ENCODE measurements at places on chromosomes 1 and 21.

DNA sequence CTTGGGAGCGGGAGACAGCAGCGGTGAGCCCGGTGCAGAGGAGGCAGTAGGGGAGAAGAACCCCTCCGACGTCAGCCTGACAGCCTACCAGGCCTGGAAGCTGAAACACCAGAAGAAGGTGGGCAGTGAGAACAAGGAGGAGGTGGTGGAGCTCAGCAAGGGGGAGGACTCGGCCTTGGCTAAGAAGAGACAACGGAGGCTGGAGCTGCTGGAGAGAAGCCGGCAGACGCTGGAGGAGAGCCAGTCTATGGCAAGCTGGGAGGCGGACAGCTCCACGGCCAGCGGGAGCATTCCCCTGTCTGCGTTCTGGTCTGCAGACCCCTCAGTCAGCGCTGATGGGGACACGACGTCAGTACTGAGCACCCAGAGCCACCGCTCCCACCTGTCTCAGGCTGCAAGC is 32.9 kb downstream of the STYXL2 start:
- DNase-seq = no peak

DNA sequence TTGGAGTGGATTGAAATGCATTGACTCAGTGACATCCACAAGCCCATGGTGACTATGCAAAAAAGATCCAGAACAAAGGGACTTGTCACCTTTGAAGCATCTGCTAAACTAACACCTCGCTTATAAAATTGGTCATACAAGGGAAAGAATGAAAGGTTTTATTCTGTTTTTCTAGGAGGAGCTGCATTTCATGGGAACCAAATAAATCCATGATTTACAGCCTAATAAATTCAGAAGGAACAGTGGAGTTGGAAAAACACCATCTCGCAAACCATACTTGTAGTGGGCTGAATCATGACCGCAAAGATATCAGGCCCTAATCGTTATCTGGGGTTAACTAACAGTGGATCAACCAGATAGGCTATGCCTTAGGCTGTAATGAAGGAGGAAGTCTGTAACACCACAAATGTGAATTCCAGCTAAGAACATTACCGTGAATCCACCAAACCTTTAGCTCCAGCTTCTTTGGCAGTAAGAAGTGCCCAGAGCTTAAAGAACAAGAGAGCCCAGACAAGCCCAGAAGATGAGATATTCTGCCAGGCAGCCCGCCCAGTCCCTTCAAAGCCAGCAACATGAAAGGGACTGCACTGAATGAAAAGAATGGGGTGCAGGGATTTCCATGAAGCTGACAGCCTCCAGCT is 27.4 kb downstream of the RSPH1 start:
- no peak for DNase-seq

- no peak for DNase-seq
Measured at GRCh38 chr1:229105822-229106525, 164.9 kb upstream of the RAB4A start.

- DNase-seq = no peak
Measured at GRCh38 chr1:85319931-85320330, 43.5 kb upstream of the BCL10 start.

DNA sequence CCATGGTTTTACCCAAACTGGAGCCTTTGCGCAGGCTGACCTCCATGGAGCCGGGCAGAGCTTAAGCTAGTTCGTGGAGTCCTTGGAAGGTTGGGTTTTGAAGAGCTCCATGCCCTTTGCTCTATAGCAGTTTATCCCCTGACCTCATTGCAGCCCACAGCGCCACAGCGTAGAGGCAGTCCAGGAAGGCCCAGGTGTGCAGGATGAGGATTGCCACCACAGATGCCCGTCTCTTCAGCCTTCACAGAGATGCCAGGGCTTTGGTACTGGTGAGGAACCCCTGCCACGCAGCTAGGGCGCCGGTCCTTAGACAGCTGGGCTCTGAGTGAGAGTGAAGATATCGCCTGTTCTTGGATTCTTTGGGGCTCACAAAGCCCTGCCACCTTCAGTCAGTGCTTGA is 138.6 kb downstream of the PEX14 start:
- no peak for DNase-seq

DNA sequence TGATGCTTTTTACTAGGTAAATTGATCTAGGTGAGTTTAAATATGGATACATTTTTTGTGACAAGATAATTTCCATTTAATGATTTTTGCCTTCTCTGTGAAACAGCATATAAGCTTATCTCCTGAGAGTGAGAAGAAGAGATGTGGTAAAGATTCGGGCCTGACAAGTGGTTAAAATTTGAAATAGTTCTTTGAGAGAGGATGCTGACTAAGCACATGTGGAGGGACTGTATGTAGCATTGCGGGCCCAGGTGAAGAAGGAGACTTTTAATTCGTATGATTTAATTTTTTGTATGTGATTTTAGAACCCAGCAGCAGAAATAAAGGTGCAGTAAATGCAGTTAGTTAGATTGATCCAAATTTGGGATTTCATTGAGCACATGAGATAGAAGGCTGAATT is 51.9 kb downstream of the RPRD2 start:
- no peak for DNase-seq

GRCh38 chr1:218948446-218948845 is 225.2 kb upstream of the LYPLAL1 start:
- no peak for DNase-seq

GRCh38 chr1:32881291-32881690 is 5.0 kb upstream of the HPCA start:
- DNase-seq = no peak

DNA sequence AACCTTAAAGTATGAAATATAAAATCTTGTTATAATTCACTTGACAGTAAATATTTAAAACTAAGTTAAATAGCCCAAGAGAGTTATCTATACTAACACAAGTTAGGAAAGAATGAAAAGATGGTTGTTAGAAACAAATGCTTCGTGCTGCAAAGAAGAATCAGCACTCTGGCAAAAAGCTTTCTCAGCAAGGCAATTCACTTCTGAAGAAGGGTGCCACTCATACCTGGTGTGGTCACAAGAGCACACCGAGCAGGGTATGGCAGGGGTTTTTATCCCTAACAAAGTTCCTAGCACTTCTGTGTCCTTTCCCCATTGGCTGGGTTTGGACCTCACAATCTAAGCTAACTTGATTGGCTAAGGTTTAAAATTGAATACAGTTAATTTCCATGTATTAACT is 121.0 kb downstream of the MAGI3 start:
- no peak for DNase-seq

- no peak for DNase-seq
Measured at GRCh38 chr1:63321785-63322113, 618 bp upstream of the FOXD3 start.

DNA sequence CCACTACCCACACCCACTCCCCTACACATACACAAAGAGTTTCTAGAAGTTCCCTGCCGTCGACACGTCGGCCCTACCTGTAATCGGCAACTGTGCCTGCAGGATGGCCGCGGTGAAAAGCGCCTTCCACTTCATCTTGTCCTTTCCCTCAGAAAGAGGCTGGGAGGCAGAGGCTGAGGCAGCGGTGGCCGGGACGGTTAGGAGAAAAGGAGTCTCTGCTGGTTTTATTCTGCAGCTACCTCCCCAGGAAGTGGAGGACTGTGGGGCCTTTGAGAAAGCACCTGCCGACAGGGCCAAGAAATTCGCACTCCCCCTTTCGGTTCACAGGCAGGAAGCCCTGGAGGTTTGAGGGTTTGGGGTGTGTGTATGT is at the start of gene CD247:
CD247 (minus strand) TSS at position 199 of the 370 bp plus-strand sequence; CDS start at position 135, 64 bp downstream.
- no peak for DNase-seq

DNA sequence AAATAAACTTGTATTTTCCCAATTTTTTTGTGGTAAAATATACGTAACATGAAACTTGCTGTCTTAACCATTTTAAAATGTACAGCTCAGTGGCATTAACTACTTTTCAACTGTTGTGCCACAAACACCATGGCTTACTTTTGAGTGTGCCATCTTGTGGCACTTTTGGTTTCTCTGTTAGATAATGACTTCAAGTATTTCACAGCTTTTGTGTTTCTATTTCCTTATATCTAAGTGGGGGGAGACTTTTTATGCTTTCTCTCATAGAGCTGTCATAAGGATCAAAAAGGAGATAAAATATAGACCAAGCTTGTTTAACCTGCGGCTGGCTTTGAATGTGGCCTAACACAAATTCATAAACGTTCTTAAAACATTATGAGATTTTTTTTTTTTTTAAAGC is 44.3 kb downstream of the CDC14A start:
- DNase-seq = no peak

DNA sequence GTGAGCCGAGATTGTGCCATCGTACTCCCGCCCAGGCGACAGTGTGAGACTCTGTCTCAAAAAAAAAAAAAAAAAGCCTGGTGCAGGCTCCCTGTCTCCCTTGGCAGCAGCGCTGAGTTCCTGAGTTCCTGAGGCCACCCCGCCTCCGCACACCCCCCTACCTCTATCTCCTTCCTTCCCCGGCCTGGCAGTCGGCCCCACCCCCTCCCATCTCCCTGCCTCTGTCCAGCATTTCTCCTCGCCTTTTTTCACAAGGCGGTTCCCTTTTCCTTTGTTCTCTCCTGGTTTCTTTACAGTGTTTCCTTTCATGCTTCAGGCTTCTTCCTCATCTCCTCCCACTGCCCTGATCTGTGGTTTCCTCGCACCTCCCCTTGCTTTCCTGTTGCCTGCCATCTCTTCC is 2.7 kb downstream of the RORC start:
- no peak for DNase-seq

- DNase-seq = no peak
Measured at GRCh38 chr1:244904119-244904518, 39.8 kb upstream of the HNRNPU start.

- DNase-seq = no peak
Measured at GRCh38 chr1:61518670-61519400, 206.1 kb downstream of the TM2D1 start.

- DNase-seq = no peak
Measured at GRCh38 chr21:45160198-45160597, 85.8 kb downstream of the ADARB1 start.

GRCh38 chr1:185237661-185238060 is 79.4 kb downstream of the IVNS1ABP start:
- no peak for DNase-seq

- DNase-seq = no peak
Measured at GRCh38 chr1:233293556-233294446, 1.7 kb downstream of the PCNX2 start.

DNA sequence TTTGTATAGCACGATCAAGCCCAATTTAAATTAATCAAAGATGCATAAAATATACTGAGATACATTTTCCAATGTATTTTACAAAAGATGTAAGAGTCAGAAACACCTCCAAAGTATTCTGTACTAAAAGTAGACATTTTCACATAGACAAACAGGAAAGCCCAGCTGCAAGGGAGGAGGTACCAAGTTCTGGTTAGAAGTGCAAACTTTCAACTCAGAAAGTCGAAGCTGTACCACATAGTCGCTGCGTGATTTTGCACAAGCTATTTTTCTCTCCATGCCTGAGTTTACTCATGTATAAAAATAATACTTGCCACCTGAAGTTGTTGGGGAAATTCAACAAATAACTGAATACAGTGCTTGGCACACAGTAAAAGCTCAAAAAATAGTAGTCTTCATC is 5.6 kb upstream of the HNRNPU start:
- DNase-seq = no peak

DNA sequence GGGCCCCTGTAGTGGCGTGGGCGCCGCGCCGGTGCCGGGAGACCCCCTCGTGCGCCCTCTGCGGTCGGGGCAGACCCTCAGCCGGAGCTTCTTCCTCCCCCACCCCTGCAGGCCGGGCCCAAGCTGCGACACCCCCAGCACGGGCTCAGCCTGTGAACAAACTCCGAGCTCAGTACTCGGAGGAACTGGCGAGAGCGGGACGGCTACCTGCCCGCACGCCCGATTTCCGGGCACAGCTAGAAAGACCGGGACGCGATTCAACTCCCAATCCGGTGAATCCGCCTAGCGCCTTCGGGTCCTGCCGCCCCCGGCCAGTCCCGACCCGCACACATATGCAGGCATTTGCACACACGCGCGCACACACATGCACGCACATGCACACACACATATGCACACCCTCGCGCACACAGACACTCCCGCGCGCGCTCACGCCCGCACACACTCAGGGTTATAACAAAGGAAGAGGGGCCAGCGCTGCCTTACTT is 580 bp upstream of the BLACAT1 start:
- DNase-seq = no peak

- DNase-seq = no peak
Measured at GRCh38 chr1:238491265-238491664, 600.5 kb upstream of the ZP4 start.

- DNase-seq = no peak
Measured at GRCh38 chr1:17193222-17194132, 11.5 kb upstream of the PADI1 start.

DNA sequence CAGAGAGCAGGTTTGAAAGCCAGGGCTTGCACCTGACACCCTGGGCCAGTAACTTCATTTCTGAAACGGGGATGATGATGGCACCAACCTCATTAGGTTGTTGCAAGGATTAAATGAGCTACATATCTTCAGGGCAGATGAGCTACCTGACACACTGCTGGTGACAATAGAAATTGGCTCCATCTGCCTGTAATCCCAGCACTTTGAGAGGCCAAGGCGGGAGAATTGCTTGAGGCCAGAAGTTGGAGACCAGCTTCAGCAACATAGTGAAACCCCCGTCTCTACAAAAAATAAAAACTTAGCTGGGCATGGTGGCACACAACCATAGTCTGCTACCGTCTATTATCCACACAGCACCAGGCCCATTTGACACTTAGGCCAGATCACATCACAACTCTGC is 6.3 kb upstream of the TTC39A start:
- no peak for DNase-seq

GRCh38 chr1:67053535-67053784 is 488 bp downstream of the SLC35D1 start:
- no peak for DNase-seq

- no peak for DNase-seq
Measured at GRCh38 chr1:225137976-225138375, 208.5 kb downstream of the DNAH14 start.

- no peak for DNase-seq
Measured at GRCh38 chr1:78553859-78554258, 63.1 kb downstream of the PTGFR start.

DNA sequence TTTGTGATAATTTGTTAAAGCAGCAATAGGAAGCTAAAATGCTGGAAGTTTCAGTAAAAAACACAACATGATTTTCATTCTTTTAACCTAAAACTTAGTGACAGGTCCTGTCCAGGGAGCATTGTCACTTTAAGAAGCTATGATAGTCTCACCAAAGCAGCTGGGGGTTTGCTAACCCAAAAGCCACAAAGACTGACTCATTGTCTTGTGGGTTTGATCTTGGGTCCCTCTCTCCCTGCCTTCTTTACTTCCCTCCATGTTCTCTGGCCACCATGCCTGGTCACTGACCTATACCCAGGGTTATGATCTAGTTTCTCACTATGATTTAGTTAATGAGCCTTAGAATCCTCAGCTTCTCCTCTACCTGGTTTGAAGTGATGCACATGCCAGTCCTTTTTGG is 213.5 kb upstream of the PTGFR start:
- no peak for DNase-seq

GRCh38 chr1:18008081-18008480 is 99.5 kb upstream of the IGSF21 start:
- DNase-seq = no peak
